ENCODE measurements at places on chromosomes 11 and 22. TPM values are rescaled to one million over a fixed set of nuclear protein-coding genes. Genes with fewer than 3 reads are reported as not detected.

DNA sequence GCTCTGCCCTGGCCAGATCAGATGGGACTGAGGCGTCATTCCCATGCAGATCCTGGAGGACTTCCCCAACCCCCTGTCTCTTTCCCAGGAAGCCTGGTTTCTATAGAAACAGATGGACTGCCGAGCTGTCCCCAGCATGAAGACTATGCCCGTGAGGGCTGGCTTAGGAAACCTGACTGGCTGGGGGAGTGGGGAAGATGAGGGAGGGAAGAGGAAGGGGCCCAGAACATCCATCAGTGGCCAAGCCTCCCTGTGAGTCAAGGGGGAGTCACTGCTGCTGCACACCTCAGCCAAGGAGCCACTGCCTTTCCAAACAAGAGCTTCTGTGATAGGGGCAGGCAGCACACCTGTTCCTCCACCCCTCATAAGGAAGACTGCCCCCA is 5.8 kb downstream of the TP53I11 start:
- no peaks in the 10 kb centered on the region for H3K27me3 ChIP-seq
- no peak for DNase-seq
- H3K36me3 ChIP-seq: no peaks in the 10 kb centered on the region
- no peak overlapping the region for H3K4me3 ChIP-seq
- H3K27ac ChIP-seq: no peak overlapping the region
- no peaks in the 10 kb centered on the region for H3K4me1 ChIP-seq

DNA sequence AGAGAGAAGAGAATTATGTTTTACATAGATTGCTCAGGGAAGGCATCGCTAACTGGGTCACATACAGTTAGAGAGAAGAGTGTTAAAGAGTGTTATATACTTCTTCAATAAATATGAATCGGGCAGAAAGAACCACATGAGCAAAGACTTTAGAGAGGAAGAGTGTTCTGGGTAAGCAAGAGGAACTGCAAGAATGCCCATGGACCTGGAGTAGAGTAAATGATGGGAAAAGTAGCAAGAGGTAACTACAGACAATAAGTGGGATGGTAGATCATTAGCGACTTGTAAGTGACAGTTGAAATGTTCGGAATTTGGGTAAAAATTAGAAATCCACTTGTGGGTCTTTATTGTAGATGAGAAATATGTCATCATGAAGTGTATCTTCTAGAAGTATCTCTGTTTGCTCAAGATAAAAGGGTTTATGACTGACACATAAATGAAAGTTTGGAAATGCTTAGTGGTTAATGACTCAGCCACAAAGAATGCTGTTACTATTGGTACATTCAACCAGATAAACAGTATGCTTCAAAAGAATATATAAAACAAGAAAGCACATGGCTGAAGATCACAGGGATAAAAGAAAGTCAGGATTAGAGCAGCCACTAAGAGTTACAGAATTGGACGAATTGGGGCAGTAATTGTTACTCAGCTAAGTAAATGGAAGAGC is 229.3 kb downstream of the CASP12 start:
- no peaks in the 10 kb centered on the region for H3K36me3 ChIP-seq
- H3K4me3 ChIP-seq: no peak overlapping the region
- H3K27ac ChIP-seq: peak overlapping the region; percentile 74
- no peaks in the 10 kb centered on the region for H3K27me3 ChIP-seq

DNA sequence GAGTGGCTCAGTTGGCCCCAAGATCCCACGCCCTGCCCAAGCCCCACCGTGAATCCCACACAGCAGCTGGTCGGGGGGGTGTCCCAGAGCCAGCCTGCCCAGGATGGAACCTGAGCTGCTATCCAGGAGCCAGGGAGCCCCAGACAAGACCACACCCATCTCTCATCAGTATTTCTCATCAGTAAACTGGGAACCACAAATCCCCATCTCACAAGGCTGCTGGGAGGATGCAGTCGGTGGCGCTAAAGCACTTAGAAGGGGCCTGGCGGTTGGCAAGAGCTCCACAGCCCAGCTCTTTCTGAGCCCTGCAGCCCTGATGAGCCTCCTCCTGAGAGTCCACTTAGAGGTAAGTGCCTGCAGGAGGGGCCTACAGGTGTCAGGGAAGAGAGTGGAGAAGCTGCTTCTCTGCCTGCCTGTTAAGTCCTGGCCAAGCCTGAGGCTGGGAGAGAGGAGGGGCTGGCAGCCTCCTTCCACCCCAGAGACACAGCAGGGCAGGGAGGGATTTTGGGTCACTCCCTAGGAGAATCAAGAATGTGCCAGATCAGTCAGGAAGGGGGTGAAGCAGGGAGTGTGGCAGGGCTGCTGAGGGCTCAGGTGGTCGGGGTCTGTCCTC is 6.1 kb downstream of the FADS3 start:
- DNase-seq: no peak
- H3K27ac ChIP-seq: no peak overlapping the region
- peaks cover 8% of the 10 kb centered on the region for H3K4me1 ChIP-seq
- H3K27me3 ChIP-seq: no peaks in the 10 kb centered on the region
- H3K4me3 ChIP-seq: no peak overlapping the region

GRCh38 chr22:22229683-22230420 is 14.7 kb upstream of the VPREB1 start:
- no peaks in the 10 kb centered on the region for H3K27me3 ChIP-seq
- no peaks in the 10 kb centered on the region for H3K4me1 ChIP-seq
- DNase-seq: no peak
- no peaks in the 10 kb centered on the region for H3K36me3 ChIP-seq
- H3K27ac ChIP-seq: no peak overlapping the region

DNA sequence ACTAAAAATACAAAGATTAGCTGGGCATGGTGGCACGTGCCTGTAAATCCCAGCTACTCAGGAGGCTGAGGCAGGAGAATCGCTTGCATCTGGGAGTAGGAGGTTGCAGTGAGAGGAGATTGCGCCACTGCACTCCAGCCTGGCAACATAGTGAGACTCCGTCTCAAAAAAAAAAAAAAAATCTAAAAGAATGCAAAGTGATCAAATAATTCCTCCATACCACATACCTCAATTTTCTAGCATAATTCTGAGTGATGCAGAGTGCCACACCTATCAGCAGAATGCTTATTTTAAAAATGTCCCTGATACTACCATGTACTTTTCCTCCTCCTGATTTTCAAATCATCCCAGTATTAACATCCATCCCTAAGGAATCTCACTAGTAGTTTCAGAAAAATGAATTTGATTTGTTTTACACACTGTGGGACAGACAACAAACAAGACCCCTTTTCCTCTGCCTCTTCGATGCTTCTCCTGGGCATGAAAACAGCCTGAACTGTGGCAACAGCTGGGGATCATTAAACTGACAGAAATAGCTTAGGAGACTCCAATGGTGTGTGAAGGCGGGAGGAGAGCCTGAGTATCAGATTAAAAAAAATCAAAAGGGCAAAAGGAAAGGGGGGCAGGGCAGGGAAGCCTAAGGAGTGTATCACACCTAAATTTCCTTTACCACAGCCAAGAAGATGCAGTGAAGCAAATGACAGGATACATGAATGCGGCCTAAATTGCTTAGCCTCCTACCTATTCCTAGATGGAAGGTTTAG is 114.7 kb downstream of the SGSM3 start:
- no peaks in the 10 kb centered on the region for H3K36me3 ChIP-seq
- H3K4me3 ChIP-seq: no peak overlapping the region
- no peaks in the 10 kb centered on the region for H3K27me3 ChIP-seq
- H3K4me1 ChIP-seq: peaks cover 11% of the 10 kb centered on the region
- no peak for DNase-seq

DNA sequence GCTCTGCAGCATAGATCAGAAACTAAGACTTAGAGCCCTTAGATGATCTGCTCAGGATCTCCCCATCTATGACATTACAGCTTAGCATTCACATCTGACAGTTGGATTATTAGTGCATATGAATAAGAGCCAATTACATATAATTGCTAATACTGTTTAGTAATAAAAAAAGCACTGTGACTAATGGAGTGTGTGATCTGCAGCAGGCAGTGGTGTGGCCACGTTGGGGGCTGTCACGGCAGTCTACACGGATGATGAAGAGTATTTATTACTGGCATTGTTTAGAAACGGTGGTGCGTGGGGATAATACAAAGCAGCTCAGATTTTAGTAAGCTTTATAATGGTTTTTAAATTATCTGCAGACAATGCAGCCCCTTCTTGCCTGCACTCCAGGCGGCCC is 93.5 kb upstream of the TIMP3 start:
- no peaks in the 10 kb centered on the region for H3K27me3 ChIP-seq
- H3K36me3 ChIP-seq: no peaks in the 10 kb centered on the region
- H3K27ac ChIP-seq: no peak overlapping the region
- no peak overlapping the region for H3K4me3 ChIP-seq
- DNase-seq: no peak

- H3K36me3 ChIP-seq: no peaks in the 10 kb centered on the region
- H3K4me3 ChIP-seq: no peak overlapping the region
- no peak overlapping the region for H3K27ac ChIP-seq
- H3K4me1 ChIP-seq: no peaks in the 10 kb centered on the region
- no peaks in the 10 kb centered on the region for H3K27me3 ChIP-seq
Observed at GRCh38 chr11:112632866-112633505, 328.2 kb upstream of the NCAM1 start.

DNA sequence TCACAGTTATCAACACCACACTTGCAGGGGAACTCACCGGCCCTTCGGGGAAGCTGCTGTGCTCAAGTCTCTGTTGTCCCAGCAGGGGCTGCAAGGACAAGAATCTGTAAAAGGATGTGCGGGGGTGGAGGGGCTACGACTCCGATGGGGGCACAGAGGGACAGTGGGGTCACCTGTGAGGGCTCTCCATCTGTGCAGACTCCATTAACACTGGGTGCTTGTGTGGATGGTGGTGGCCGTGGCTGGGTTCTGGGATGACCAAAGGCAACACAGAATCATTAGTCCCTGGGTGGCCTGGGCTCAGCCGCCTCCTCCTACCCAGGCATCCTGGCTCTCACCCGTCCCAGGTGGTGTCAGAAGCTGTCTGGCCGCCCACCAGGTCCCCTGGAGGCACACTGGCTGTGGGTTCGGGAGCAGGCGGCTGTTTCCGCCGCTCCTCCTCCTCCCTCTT is 10.2 kb upstream of the RBM4B start:
- H3K36me3 ChIP-seq: 0 out of 2 replicates have a peak, but pooled peaks cover 1% of the 10 kb centered on the region
- H3K27me3 ChIP-seq: no peaks in the 10 kb centered on the region
- no peak for DNase-seq
- H3K27ac ChIP-seq: peak overlapping the region; percentile 12
- H3K4me1 ChIP-seq: peaks cover 16% of the 10 kb centered on the region
- no peak overlapping the region for H3K4me3 ChIP-seq

GRCh38 chr22:47549741-47550340 is 787.4 kb downstream of the TBC1D22A start:
- no peak overlapping the region for H3K27ac ChIP-seq
- H3K36me3 ChIP-seq: no peaks in the 10 kb centered on the region
- H3K27me3 ChIP-seq: no peaks in the 10 kb centered on the region
- no peaks in the 10 kb centered on the region for H3K4me1 ChIP-seq
- no peak overlapping the region for H3K4me3 ChIP-seq
- no peak for DNase-seq

- H3K4me1 ChIP-seq: peaks cover 8% of the 10 kb centered on the region
- no peaks in the 10 kb centered on the region for H3K27me3 ChIP-seq
- no peak for DNase-seq
- H3K4me3 ChIP-seq: no peak overlapping the region
Observed at GRCh38 chr11:36407356-36407755, 102.7 kb downstream of the TRAF6 start.

- H3K4me1 ChIP-seq: peaks cover 8% of the 10 kb centered on the region
- peak overlapping the region; percentile 98 for H3K27ac ChIP-seq
- peaks cover 2% of the 10 kb centered on the region for H3K36me3 ChIP-seq
- no peaks in the 10 kb centered on the region for H3K27me3 ChIP-seq
- peak; percentile 82 for DNase-seq
Observed at GRCh38 chr11:61429346-61429690, 457 bp downstream of the CPSF7 start.

DNA sequence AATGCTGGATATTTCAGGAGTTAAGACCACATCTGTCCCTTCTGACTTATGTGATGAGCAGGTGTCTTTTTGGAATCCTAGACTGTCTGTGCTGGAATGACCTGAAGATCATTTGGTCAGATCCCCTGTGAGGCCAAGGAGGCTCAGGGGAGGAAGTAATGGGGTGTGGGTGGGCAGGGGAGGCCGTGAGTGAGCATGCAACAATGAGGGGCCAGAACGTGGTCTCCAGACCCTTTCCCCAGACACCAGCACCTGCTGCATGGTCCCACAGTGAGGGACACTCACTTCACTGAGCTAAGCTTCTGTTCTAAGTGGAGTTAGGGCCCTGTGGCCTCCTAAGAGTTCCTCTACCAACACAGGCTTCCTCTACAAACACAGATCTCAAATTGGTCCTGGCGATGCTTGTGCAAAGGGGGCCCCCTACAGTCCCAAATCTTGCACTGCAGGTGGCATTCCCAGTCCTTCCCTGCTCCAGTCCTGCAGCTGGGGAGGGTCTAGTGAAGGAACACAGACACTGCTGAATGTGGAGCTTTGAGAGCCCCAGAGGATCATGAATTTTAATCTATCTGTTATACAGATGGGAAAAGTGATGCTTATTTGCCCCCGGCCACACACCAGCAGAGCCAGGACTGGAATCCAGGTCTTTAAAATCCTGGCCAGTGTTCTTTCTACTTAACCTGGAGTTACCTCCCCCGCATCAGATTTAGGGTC is 7.4 kb downstream of the USP2 start:
- no peak overlapping the region for H3K4me3 ChIP-seq
- peaks cover 32% of the 10 kb centered on the region for H3K4me1 ChIP-seq
- H3K27ac ChIP-seq: no peak overlapping the region
- H3K27me3 ChIP-seq: no peaks in the 10 kb centered on the region
- H3K36me3 ChIP-seq: no peaks in the 10 kb centered on the region

DNA sequence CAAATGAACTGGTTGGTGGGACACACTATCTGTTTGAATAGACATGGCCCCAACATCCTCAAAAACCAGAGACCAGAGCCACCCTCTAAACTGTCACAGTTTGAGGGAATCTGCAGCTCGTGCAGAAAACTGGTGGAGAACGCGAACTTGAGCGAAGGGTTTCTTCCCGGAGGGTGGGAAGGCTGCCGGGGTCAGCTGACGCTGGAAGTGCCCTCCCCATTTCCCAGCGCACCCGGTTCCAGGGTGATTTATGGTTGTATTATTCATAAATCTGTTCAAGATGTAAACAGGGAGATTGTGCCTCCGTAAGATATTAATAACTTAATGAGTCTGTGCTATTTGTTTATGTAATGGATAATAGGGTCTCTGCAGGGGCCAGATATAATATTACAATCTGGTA is 1396.7 kb downstream of the BRD1 start:
- H3K27me3 ChIP-seq: no peaks in the 10 kb centered on the region
- no peak overlapping the region for H3K4me3 ChIP-seq
- no peak for DNase-seq
- no peak overlapping the region for H3K27ac ChIP-seq
- no peaks in the 10 kb centered on the region for H3K4me1 ChIP-seq
- H3K36me3 ChIP-seq: no peaks in the 10 kb centered on the region

- H3K27me3 ChIP-seq: no peaks in the 10 kb centered on the region
- DNase-seq: no peak
- H3K4me1 ChIP-seq: peaks cover 68% of the 10 kb centered on the region
Observed at GRCh38 chr22:28910569-28911303, 27.4 kb downstream of the ZNRF3 start.

INS gene
- total RNA-seq: not detected

MS4A6E gene
- not detected for total RNA-seq

POLD4 gene
- 30.8 TPM for total RNA-seq

TM7SF2 gene
- total RNA-seq: 62.9 TPM
